ENCODE measurements at places on chromosomes 16 and 17. TPM values are rescaled to one million over a fixed set of nuclear protein-coding genes. Genes with fewer than 3 reads are reported as not detected.

DNA sequence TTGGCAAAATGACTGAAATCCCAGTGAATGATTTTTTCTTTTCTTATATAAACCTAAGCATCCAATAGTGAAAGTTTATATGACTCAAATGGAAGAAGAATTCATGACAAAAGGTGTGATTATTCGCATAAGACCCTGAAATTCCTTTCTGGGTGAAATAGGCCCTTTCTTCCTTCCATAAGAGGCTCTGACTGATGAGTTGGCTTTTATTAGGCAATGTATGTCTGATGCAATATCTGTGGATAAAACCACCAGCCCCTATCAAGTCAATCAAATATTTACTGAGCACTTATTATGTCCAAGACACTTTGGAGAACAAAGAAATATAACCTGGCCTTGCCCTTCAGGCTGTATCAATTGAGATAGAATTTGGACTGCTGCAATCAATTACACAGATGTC is 316.6 kb downstream of the CDH13 start:
- DNase-seq = no peak
- H3K36me3 ChIP-seq = no peaks in the 10 kb centered on the region
- H3K27ac ChIP-seq = no peak overlapping the region
- H3K4me1 ChIP-seq = no peaks in the 10 kb centered on the region

The HERPUD1 gene
- total RNA-seq = 296 TPM

DNA sequence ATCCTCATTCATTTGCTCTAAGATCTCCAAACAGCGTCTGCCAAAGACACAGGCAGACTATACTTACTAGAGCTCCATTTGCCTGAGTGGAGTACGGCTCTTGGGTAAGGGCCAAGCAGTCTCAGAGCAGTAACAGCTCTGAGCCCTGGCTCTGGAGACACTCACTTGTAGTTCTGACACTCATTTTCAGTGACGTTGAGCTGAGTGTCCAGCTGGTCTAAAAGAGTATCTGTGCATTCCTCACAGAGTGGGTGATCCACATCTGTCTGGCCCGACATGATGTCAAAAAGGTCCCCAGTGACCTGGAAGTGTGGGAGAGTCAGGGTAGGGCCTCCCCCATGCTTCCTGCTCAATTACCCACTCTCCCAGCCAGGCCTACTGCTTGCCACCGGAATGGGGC is 5.7 kb downstream of the BECN1 start:
- H3K4me1 ChIP-seq = no peaks in the 10 kb centered on the region
- no peak overlapping the region for H3K27ac ChIP-seq
- peaks cover 5% of the 10 kb centered on the region for H3K36me3 ChIP-seq
- DNase-seq = no peak
- H3K4me3 ChIP-seq = no peak overlapping the region

The KIF18B gene
- total RNA-seq = 63.6 TPM

GRCh38 chr16:4075534-4075933 is 40.7 kb downstream of the ADCY9 start:
- H3K27ac ChIP-seq = no peak overlapping the region
- H3K4me3 ChIP-seq = no peak overlapping the region
- no peak for DNase-seq
- no peaks in the 10 kb centered on the region for H3K4me1 ChIP-seq
- no peaks in the 10 kb centered on the region for H3K27me3 ChIP-seq
- H3K36me3 ChIP-seq = no peaks in the 10 kb centered on the region

DNA sequence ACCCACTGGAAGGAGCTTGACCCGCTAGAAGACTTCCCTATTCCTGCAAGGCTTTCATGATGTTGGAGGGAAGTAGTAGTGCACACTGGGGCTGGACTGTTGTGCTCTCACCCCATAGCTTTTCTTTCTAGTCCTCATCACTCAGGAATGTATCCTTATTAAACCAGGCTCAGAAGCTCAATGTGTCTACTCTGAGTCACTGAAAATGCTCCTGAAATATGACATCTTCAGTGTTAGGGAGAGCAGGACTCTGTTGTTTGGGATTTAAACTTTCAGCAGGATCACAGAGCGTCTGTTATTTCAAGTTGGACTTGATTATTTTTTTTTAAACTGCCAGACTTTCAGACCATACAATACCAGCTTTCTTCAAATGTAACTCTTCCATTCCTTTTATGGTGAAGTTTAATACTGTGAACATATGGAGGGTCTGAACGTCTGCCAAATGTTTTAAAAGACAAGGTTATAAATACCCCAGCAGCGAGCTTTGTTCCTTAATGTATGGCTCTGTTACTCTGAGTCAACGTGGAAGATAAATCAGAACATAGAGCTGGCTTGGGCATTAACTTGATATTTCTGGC is 257.5 kb downstream of the CDH11 start:
- H3K36me3 ChIP-seq = no peaks in the 10 kb centered on the region
- H3K27me3 ChIP-seq = no peaks in the 10 kb centered on the region
- no peak overlapping the region for H3K4me3 ChIP-seq
- no peak overlapping the region for H3K27ac ChIP-seq
- no peaks in the 10 kb centered on the region for H3K4me1 ChIP-seq

- H3K4me3 ChIP-seq = no peak overlapping the region
- no peak for DNase-seq
- H3K27me3 ChIP-seq = no peaks in the 10 kb centered on the region
Observed at GRCh38 chr16:31519759-31520431, 7.8 kb upstream of the AHSP start.

The ASGR1 gene
- 8.3 TPM for total RNA-seq

- no peaks in the 10 kb centered on the region for H3K36me3 ChIP-seq
- H3K27ac ChIP-seq = no peak overlapping the region
- H3K4me1 ChIP-seq = no peaks in the 10 kb centered on the region
- no peak overlapping the region for H3K4me3 ChIP-seq
- no peaks in the 10 kb centered on the region for H3K27me3 ChIP-seq
- no peak for DNase-seq
Observed at GRCh38 chr16:47492428-47493377, 31.6 kb downstream of the PHKB start.

- no peak overlapping the region for H3K27ac ChIP-seq
- H3K27me3 ChIP-seq = no peaks in the 10 kb centered on the region
- H3K36me3 ChIP-seq = no peaks in the 10 kb centered on the region
- H3K4me3 ChIP-seq = no peak overlapping the region
- no peak for DNase-seq
Observed at GRCh38 chr17:20256144-20256543, 211.2 kb downstream of the LGALS9B start.

- H3K27ac ChIP-seq = no peak overlapping the region
- DNase-seq = no peak
- no peaks in the 10 kb centered on the region for H3K27me3 ChIP-seq
- H3K36me3 ChIP-seq = peaks cover 20% of the 10 kb centered on the region
- H3K4me3 ChIP-seq = no peak overlapping the region
- peaks cover 11% of the 10 kb centered on the region for H3K4me1 ChIP-seq
Observed at GRCh38 chr16:67877064-67877463, 4.2 kb downstream of the EDC4 start.

Measured in Caco-2 (cell line).